GDM1 (cell line): ENCODE measurements at places on chromosomes 1 and 21.

GRCh38 chr1:59083946-59084865, 212.7 kb upstream of the FGGY start:
- peak; percentile 48 for DNase-seq

DNA sequence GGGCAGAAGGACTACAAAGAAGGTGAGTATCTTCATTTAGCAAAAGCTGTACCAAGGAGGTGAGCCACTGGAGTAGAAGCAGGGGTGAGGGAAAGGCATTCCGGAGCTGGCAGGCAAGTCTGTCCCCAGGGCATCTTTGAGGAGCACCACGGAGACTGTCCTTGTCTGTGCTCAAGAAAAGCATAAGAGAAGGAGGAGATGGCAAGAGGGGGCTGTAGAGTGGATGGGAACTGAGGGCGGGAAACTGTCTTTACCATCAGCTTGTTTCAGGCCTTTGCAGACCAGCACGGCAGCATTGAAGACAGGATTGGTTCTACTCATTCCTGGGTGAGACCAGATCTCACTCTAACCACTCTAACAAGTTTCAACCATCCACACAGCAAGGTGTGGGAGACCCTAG, 355.8 kb downstream of the AJAP1 start:
- DNase-seq: no peak

GRCh38 chr1:160706526-160707235, 4.9 kb downstream of the CD48 start:
- DNase-seq: no peak

GRCh38 chr1:209012443-209013196, 570.9 kb upstream of the CAMK1G start:
- DNase-seq: no peak

GRCh38 chr21:45103971-45104520, 29.7 kb downstream of the ADARB1 start:
- no peak for DNase-seq

DNA sequence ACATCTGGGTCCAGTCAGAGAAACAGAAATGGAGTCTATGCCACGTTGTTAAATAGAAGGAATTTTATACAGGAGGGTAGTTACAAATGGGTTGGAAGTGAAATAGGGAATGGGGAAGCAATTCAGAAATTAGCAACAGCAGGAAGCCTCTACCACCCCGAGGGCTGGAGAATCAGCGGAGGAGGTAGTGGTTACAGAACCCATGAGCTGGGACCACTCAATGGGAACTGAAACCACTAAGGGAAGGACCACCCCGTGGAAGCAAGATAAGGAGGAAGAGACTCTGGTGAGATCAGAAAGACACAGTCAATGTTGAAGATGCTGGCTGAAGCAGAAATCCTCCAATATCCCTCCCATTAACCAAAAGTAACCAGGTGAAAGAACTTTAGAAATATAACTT, 15.5 kb upstream of the MAST2 start:
- peak; percentile 1 for DNase-seq

GRCh38 chr1:67850151-67850551, 16.9 kb upstream of the GNG12 start:
- no peak for DNase-seq

DNA sequence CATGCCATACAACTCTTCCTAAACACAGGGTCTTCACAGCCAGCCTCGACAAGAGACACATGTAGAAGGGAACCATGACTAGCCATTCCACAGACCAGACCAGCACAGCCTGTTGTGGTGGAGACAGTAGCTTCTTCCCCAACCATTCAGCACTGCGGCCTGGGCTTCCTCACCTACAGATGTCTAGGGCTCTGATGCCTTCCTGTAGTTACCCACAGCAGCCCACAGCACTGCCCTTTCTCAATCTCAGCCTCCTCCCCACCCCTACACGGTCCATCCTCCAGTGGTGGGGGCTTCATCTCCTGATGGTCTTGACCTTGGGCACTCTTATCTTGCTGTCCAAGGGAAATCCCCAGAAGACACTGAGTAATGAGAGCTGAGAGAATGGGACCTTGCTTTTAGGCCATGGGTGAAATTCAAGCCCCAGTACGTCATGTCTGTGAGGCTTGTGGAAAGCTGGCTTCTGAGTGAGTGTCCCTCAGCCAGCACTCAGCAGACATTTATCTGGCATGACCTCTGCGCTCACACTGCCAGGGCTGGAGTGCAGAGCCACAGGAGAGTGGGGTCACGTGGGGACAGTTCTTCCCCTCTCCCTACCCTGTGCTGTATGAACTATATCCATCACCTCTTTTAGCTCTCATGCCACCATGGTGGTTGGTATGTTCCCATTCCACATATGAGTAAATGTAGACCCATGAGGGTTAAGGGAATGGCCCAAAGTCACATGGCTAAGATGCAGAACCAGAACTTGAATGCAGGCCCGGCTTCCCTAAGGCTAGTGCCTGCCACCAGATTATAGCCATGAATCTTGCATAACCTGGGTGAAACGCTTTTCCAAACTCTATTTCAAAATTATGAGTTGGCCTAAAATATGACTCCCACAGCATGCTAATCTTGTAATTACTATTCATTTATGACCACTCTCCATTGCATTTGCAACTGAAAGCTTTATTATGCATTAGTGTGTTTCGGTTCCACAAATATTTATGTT, 104.7 kb downstream of the HIVEP3 start:
- no peak for DNase-seq

DNA sequence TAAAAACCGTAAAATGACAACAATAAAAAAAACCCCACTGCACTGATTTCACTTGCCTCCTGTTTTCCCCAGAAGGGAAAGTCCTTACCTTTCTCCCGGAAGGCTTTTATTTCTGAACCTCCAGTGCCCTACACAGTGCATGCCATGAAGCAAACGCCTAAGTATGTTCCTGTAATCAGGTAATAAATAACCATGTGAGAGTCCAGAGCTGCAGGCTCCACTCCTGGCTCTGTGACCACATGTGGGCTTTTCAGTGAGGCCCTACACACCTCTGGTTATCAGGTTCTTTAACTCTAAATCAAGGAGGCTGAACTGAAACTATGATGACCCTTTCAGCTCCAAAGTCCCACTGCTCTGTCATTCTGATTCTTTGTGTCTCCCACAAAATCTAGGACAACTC, 20.8 kb upstream of the NR5A2 start:
- DNase-seq: no peak

GRCh38 chr21:32329776-32330175, 31.1 kb downstream of the MRAP start:
- no peak for DNase-seq

GRCh38 chr1:243729956-243730355, 120.1 kb downstream of the AKT3 start:
- no peak for DNase-seq

DNA sequence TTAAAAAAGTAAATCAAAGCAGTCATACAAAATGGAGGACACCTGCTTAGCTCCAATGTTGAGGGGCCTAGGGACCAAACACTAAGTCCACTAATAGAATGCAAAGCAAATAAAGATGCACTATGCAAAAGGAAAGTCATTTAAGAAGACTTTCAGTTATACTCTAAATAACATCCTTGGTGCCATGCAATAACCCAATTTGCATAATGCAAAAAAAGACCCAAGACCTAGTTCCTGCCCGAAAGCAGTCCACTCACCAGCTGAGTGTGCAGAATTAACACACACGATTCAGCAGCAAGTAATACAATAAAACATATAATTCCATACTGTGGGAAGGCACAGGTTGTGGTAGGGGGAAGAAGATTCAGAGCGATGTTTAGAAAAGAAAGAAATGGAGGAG, 101.8 kb downstream of the TGFBR3 start:
- DNase-seq: no peak

- DNase-seq: no peak
These were observed 14.4 kb downstream of the PHLDA3 start for GRCh38 chr1:201454608-201455007.

DNA sequence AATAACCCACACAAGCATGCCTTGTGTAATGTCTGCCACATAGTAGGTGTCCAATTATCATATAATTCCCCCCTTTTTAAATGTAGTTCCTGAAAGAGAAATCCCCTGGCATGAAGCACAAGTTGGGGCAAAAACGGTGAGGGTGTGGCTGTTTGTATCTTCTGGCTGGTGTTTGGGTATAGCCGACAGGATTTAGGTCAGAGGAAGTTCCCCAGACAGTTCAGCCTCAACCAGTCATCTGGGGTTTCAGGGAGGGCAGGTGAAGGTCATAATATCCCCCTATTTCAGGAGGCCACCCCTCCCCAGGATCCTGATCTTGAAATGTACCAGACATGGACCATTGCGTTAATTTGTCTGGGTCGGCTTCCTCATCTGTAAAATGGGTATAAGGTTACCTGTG, 29.1 kb upstream of the JUN start:
- DNase-seq: no peak

- DNase-seq: peak; percentile 84
These were observed 27.5 kb downstream of the SLC2A1 start for GRCh38 chr1:42931108-42931539.
